ENCODE measurements at places on chromosomes 5 and 9.

DNA sequence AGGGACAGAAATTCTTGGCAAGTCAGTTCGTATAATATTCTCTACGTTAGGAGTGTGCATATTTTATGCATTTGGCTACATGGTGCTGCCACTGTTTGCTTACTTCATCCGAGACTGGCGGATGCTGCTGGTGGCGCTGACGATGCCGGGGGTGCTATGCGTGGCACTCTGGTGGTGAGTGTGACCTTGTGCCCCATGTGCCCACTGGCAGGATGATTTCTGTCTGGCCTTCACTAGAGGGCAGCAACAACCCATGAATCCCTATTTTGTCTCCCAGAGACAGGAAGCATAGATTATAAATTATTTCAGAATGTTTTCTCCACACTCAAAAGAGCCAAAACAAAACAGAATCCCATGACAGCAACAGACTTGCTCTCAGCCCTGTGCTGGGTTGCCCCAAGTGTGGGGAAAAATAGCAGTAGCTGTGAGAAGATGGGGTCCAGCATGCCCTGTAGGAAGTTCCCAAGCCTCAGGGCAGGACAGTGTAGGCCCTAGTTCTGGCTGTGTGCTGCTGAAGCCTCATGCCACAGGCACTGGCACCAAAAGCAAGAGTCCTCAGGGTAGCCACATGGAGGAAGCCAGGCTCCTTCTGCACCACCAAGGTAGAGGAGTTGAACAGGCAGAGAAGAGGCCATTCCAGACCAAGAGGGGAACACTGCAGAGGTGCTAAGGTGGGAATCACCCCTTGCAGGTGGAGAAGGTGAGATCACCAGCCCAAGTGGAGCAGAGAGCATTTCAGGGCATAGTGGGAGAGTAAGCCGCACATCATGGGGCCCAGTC, 16.0 kb downstream of the SLC22A5 start:
- DNase-seq = peak; percentile 47

DNA sequence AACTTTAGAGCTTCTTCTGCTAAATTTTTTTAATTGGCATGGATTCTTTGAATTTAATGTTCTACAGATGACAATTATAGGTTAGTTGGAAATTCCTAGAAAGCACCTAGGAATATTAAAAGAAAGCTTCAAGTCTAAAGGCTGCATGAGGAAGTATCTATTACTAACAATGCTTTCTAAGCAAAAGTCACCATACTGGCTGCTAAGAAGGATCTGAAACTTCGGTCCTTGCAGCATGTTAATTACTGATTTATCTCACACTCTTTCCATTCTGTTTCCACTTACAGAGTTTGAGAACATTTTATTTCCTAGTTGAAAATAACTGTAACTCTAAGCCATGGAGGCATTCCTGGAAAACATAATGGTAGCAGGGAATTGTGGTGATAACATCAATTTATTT, 8.4 kb downstream of the SEMA6A start:
- no peak for DNase-seq

GRCh38 chr9:33140401-33141360, 26.5 kb downstream of the B4GALT1 start:
- DNase-seq = peak; percentile 48

DNA sequence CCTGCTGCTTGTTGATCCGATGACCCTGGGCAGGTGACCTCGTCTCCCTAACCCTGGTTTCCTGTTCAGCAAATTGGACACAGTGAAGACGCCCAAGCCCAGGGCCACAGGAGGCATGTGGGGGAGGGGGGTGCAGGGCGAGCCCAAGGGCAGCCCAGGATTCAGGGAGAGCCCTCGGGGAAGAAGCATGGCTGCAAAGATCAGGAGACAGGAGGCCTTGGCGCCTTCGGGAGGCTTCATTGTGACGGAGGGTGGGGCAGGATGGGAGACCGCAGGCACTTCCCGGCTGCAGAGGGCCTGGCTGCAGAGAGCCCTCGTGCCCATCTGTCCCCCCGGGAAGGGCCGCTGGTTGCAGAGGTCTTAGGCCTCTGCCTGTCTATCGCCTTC, 6.2 kb downstream of the ASS1 start:
- DNase-seq = peak; percentile 53

DNA sequence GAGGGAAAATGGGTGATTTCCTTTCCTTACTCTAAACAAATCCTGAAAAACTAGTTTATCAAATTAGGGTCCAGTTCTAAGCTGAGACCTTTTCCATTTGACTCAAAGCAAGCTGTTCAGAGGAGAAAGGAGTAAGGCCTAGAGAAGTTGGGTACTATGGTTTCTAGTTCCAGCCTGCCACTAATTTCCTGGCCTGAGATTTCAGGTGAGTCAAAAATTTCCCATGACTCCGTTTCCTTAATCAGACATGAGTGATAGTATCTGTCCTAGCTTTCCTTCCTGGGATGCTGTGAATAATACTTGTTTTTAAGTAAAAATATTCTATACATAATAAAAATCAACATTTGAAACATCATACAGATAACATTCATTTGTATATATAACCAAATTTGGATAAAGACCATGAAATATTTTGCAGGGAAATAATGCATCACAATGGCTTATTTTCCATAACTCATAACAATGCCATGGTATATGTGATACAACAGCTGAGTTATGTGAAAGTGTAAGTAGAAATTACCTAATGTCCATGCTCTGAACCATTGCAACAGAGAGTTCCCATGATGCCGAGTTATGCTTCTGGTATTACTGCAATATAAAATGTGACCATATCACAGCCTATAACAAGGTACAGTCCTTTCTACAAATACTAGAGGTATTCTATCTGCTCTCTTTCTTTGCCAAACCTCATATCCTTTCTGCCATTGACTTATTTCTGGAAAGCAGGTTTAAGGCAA, 142.7 kb downstream of the MLLT3 start:
- no peak for DNase-seq

GRCh38 chr5:181235689-181236366, 7.9 kb downstream of the RACK1 start:
- no peak for DNase-seq

DNA sequence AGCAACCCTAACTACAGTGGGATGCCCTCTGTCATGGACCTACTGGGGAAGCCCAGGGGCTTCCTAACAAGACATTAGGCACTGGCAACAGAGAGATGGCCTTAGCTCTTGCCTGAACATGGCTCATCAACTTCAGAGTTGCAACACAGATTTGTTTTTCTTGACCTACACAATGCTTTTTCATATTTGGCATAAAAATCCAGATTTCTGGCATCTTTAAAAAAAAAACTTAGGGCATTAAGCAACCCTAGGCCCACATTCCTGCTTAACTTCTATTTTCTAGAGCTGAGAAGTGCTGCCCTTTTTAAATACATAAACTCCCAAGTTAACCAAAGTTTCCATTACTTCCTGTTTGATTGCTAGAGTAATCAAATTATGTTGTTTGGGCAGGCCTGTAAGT, 8.0 kb downstream of the GRIA1 start:
- DNase-seq = no peak

GRCh38 chr5:38598994-38599617, 42.7 kb upstream of the LIFR start:
- no peak for DNase-seq

GRCh38 chr5:25688156-25688555, 1043.4 kb upstream of the CDH10 start:
- DNase-seq = no peak

DNA sequence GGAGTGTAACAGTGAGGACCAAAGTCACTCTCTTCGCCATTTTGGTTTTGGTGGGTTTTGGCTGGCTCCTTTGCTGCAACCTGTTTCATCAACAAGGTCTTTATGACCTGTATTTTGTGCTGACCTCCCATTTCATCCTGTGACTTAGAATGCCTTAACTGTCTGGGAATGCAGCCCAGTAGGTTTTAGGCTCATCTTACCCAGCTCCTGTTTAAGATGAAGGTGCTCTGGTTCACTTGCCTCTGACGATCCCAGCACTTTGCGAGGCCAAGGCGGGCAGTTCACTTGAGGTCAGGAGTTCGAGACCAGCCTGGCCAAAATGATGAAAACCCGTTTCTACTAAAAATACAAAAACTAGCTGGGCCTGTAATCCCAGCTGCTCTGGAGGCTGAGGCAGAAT, 1.8 kb upstream of the CKS2 start:
- DNase-seq = no peak

GRCh38 chr9:75451505-75451904, 363.2 kb downstream of the OSTF1 start:
- no peak for DNase-seq

GRCh38 chr5:76372323-76373054, 30.6 kb upstream of the IQGAP2 start:
- DNase-seq = peak; percentile 24

DNA sequence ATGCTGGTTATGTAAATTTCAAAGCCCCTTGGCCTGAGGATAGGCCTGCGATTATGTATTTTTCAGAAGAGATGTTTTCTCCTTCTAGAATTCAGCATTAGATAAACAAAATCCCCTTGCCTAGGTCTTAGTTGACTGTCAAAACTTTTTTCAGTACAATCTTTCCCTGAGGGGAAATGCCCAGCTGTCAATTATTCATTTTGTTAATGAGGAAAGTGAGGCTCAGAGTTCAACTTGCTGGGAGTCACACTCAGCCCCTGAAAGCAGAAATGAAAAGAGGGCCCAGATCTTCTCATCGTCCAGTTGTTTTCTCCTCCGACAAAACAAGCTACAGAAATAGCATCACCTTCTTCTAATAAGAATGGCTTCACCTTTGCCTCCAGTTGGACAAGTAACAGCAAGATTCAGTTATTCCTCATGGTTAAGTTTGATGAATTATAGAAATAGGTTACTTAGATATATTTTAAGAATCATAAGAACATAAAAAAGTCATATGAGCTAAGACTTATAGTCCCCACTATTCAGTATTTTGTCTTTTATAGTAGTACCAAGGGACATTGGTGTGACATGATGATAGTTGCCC, 627.1 kb upstream of the WWC1 start:
- no peak for DNase-seq

DNA sequence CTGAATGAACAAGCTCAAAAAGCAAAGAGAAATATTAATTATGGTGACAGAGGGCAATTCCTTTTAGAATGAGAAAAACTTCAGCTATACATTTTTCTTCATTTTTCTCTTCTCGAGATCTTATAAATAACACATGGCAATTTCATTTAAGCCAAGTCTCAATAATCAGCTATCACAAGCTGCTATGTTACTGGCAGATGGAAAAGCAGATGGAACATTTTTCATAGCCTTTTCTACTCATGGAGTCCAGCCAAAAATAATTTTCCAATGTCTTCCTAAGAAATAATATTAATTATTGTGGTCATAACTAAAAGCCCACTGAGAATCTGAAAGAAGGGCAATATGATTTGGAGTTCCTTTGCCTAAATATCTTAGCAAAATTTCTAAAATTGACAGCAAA, 35.6 kb downstream of the SKIC3 start:
- DNase-seq = no peak

GRCh38 chr9:123119566-123119965, 86.1 kb downstream of the GPR21 start:
- no peak for DNase-seq

DNA sequence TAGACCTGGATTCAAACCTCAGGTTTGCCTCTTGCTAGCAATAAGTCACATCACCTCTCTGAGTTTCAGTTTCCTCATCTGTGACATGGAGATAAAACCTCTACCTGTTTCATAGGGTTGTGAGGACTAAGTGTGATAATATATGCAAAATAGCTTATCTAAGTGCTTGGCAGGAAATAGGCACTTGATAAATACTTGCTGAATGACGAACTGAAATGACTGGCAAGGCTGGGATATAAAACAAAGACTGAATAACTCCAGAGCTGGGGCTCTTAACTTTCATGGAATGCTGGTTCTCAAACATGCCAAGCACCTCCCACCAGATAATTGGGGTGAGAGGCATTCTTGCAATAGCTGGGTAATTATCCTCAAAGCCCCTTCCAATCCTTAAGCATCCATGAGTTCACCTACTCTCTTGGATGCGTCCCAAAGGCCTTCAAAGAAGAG, 87.6 kb downstream of the ADRB2 start:
- DNase-seq = no peak

- DNase-seq = no peak
These were observed 5.7 kb downstream of the IL6ST start for GRCh38 chr5:55988979-55989638.

GRCh38 chr5:87113861-87114260, 153.8 kb upstream of the RASA1 start:
- no peak for DNase-seq

DNA sequence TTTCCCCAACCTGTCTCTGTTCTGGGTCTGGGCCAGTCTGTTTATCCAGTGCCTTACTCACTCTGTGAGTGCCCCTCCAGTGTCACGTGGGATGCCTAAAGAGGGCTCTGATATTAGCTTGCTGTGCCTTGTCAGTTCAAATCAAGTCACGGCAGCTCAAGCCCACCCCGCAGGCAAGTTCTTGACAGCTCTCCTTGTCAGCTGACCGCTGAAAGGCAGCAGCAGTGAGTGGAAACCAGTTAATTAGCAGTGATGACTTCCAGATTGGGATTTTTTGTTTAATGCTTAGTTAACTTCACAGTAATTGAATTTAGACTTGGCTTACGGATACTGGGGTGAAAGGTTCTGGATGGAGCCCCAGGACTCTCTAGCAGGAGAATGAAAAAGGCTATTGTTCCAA, 210.1 kb downstream of the PSAT1 start:
- peak; percentile 8 for DNase-seq

- peak; percentile 68 for DNase-seq
These were observed 762 bp downstream of the CACNA1B start for GRCh38 chr9:137878146-137878941.

DNA sequence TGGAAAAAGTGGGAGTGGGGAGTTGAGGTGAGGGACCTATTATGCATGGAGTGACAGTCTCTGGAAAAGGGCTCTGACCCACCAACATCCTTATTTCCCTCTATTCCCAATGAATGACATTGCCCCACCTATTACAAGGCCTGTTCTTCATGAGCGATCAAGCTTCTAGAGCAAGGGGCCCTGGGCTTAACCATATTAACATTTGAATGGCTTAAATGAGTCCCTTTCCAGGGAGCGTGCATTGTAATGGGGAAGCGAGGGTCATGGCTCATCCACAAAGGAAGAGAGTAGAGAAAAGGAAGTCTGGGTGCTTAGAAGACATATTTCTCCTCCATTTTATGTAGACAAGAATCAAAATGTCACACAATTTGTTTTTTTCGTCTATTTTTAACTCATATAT, 255.5 kb downstream of the CAAP1 start:
- no peak for DNase-seq

- no peak for DNase-seq
These were observed 9.9 kb downstream of the TMEM250 start for GRCh38 chr9:136108648-136109266.

DNA sequence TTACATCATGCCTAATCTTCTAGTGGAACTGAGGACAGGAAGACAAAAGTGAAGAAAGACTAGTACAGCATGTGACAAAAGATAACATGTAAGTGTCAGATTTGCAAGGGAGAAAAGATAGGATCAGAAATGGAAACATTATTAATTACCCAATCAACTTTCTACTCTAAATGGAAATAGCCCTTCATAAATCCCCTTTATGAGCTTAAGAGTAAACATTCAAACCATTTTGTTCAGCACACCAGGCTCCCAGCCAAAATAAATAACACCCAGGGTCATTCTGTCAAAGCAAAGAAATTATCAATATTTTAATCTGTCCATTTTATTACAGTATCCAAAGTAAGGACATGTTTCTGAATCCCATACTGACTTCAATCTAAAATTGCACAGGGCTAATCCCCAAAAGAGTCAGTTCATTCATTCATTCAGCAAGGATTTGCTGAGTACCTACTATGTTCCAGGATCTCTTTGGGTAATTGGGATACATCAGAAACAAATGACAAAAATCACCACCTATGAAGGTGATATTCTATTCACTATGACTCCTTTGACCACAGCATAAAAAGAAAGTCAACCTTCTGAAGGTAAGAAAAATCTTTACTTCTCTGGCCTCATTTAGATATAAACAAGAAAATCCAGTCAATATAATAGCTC, 5.3 kb downstream of the PRELID2 start:
- DNase-seq = peak; percentile 14

- DNase-seq = no peak
These were observed 44.3 kb downstream of the ERBIN start for GRCh38 chr5:65970481-65971367.

Data from NCI-H82 (cell line).